ENCODE measurements at places on chromosomes 4 and X.

DNA sequence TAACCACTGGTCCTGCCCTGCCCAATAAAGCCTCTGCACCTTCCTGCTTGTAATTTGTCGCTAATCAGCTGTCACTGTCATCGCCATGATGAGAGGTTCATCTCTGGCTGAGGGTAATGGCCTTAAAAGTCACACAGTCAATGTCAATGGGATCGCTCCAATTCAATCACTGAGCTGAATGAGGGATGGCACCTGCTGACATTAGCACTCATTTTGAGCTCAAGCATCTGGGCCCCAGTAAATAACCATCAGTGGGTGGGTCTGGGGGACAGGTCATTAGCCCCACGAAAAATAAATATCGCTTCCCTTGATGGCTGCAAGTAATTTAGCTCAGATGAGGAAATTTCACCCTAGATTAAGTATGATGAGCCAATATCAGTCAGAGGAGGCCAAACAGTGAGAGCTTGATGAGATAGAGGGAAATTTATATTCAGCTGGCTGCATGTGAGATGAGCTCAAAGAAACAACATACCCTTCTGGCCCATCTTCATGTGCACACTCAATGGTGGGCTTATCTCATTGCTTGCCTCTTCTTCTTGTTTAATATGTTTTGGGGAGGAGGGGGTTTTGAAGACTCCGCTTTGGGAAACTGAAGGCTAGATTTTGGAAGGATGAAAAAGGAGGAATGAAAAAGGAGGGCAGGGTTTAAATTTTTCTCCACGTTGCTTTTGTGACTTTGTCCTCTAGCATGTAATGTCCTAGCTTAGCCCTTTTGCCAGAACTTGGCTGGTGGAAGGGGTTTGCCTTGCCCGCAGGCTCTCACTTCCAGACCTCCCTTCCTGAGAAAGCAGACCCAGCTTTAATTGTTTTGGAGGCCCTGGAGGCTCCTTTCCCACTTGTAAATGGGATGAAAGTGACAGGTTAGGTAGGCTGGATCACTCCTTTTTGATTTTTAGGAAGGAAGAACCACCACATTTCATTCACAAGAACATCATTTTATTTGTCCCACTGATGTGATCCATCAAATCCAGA lies 84.8 kb upstream of the PAQR3 start:
- DNase-seq: no peak

DNA sequence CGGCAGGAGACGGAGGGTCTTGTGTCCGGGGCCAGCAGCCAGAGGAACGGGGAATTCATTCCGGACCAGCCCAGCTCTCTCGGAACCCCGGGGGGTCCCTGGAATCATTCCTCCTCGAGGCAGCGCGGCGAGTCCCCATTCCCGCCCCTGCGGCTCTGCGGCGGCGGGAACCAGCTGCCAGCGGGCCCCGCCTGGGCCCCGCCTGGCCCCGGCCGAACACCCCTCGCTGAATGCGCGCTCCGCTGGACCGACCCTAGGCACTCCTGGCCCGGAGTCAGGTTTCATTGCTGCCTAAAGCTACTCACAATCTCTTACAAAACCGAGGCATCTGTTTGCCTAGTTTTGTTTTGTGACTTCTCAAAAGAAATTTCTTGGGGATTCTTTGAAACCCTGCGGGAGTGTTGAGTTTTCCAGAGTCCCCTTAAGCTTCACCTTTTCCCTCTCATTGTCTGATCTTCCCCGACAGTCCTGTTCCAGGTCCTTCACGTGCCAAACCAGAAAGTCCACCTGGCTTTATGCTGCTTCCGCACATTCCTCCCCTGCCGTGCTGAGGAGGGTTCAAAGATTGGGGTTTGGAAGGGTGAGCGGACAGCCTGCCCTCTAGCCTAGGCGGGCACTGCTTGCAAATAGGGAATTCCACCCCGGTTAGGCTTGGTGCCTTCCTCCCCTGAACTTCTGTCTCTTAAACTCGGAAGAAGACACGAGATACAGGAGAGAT lies 789 bp downstream of the ARHGAP10 start:
- DNase-seq: peak; percentile 42

DNA sequence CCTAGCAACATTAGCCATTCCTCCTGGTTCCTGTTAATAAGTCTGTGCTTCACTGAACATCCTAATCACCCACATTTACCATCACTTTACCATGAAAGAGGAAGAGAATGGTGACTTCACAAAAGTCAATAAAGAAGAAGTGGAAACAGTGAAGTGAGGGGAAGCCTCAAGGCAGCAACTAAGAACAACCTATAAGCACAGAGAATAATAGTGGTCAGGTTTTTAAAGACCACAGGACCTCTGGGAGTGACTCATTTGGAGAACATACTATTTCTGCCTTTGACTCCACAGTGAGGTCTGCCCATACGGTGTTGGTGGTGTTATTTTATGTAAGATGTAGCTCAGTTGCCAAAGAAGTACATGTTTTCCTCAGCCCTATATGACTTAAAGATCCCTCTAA lies 86.0 kb upstream of the TET2 start:
- DNase-seq: no peak

- DNase-seq: no peak
Observed at GRCh38 chr4:8258552-8259212, 10.9 kb upstream of the HTRA3 start.

DNA sequence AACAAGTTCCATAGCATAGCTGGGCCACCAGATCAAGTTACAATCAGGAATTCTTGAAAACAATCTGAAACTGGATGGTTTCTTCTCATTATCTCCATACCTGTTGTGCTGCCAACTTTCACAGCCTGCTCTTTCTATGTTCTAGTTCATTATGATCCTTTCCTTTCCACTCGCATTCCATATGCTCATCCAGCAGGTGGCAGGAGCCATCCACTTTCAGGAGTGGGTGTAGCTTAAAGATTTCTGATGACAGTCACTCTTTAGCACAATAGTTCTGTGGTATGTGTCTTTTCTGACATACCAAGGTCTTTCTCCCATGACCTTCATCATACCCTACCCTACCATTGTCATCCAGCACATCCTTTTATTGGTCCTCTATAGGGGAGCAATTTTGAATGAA lies 46.4 kb downstream of the PAGE2 start:
- peak; percentile 6 for DNase-seq

GRCh38 chr4:144336633-144337032 lies 196.1 kb upstream of the GYPA start:
- DNase-seq: no peak

DNA sequence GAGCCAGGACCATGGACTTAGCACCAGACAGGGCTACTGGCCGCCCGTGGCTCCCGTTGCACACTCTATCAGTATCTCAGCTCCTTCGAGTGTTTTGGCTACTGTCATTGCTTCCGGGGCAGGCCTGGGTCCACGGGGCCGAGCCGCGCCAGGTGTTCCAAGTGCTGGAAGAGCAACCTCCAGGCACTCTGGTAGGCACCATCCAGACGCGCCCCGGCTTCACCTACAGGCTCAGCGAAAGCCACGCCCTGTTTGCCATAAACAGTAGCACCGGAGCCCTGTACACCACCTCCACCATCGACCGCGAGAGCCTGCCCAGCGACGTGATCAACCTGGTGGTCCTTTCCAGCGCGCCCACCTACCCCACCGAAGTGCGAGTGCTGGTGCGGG lies 1.6 kb downstream of the FAT4 start:
- peak; percentile 42 for DNase-seq

DNA sequence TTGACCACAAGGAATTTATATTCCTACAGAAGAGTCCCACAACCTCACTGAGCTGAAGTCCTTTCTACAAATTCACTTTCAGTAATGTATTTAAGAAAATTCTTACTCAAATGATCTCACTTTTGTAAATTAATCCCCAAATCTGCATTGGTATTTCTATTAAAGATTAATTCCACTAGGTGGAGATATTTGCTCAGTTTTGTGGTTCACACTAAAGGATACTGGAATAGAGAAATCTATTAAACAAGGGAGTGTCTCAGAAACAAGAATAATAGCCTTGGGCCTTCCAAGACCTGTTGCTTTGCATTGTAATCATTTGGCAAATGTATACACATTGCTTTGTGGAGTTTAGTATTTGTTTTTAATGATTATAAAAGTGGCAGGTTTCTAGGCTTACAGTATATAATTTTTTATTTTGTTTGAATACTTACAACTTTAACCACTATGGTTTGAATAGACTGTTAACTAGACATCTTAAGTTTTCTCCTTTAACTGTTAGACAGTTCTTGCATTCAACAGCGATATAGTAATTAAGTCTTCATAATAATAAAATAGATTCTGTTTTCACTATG lies 25.9 kb downstream of the CFAP299 start:
- peak; percentile 10 for DNase-seq

GRCh38 chr4:110064295-110064694 lies 134.1 kb downstream of the ELOVL6 start:
- DNase-seq: no peak

GRCh38 chrX:137432609-137433008 lies 133.3 kb upstream of the ZIC3 start:
- DNase-seq: no peak

DNA sequence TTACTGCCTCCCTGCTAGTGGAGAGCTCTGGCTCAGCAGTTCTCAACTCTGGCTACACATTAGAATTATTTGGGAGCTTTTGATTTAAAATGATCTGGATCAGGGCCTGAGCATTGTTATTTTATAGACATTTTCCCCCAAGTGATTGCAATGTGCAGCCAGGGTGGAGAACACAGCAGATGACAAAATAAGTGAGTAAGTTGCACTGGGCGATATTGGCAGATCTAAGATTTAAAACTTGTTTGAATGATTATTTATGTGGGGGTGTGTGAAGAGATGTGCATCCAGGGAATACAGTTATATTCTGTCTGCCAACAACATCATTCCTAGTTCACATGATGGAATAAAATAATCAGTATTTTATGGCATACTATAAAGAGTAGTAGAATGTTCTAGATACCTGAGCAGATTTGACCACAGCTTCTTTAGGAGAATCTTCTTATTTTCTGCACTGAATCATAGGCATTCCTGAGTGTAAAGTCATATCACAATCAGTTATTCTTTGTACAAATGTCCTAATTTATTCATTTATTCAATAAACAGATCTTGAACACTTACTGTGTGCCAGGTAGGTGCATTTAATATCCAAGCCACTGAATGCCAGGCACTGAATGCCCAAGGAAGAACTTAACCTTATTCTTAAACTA lies 123.9 kb downstream of the UCHL1 start:
- DNase-seq: no peak

GRCh38 chrX:109709129-109709631 lies 23.9 kb downstream of the ACSL4 start:
- DNase-seq: no peak

DNA sequence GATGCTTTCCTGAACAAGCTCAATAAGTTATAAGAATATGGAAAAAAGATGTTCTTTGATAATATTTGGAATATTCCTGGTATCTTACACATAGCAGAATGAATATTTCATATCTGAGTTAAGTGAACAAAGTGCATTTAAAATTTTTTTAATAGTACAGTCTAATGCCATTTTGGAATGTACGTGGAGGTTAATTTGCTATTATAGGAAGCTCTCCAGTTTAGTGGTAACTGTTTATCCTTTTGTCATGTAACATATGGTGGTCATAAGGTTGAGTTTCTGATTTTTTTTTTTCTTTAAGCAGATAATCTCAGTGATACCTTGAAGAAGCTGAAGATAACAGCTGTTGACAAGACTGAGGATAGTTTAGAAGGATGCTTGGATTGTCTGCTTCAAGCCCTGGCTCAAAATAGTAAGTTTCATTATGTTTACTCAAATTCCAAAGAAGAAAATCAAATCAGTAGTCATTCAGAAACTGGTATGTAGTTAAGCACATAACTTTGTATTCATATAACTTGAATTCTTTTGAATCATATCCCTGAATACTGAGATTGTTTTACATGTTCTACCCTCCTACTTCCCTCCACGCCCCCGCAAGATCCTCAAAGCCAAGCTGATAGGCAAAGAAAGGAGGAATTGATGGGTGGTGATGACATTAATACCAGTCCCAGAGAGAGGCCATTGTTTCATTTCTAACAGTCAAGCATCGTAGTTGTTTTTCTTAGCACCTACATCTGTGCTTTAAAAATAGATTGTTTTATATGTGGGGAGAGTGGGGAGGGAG lies 32.1 kb downstream of the RAP1GDS1 start:
- no peak for DNase-seq

- DNase-seq: no peak
Observed at GRCh38 chr4:113760094-113760794, 1.3 kb downstream of the CAMK2D start.

DNA sequence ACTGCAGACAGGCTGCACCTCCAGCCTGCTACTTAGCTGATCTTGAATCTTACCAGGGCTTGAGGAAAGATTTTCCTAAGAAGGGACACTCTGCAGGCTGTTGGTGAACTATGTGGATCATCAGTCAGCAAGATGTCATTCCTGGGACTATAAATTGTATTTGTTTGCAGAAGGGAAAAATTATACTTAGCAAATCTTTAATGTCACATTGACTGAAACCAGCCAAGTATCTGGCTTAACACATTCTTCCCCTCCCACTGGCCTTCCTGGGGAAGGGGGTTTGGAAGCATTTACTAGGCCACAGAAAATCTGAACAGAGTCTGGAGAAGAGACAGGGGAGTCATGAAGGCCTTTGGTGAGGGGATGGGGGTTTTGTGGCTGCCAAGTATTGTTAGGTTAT lies 156.7 kb upstream of the EOLA2 start:
- DNase-seq: no peak

DNA sequence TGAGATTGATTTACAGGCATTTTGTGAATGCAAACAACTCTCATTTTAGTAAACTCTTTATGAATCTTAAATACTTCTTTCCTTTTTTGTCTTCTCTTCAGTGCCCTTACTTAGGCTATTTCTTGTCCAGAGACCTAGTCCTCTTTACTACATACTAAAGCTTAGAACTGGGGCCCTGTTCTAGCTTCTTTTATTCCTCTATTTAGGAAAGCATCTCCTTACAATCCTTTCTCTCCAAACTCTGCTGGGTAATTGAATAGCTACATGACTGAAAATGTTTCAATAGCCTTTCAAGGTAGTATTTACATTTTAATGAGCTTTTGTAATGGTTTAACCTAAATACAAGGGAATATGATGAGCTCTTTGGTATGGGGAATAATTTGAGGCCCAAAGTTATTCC lies 1701.5 kb upstream of the TENM3 start:
- no peak for DNase-seq

- DNase-seq: no peak
Observed at GRCh38 chrX:6228720-6229119, at the start of gene NLGN4X. Gene NLGN4X (minus strand): TSS chrX:6228867. CDS start chrX:6151466, 77,401 bp downstream.

GRCh38 chrX:47523297-47523696 lies 37.7 kb upstream of the ARAF start:
- DNase-seq: peak; percentile 64

- no peak for DNase-seq
Observed at GRCh38 chr4:169226565-169226964, 44.2 kb downstream of the SH3RF1 start.

Data from NCI-H510A treated with DMSO at 0.1 percent for 48 hours (cell line).